ENCODE measurements at places on chromosomes 11 and 22.

DNA sequence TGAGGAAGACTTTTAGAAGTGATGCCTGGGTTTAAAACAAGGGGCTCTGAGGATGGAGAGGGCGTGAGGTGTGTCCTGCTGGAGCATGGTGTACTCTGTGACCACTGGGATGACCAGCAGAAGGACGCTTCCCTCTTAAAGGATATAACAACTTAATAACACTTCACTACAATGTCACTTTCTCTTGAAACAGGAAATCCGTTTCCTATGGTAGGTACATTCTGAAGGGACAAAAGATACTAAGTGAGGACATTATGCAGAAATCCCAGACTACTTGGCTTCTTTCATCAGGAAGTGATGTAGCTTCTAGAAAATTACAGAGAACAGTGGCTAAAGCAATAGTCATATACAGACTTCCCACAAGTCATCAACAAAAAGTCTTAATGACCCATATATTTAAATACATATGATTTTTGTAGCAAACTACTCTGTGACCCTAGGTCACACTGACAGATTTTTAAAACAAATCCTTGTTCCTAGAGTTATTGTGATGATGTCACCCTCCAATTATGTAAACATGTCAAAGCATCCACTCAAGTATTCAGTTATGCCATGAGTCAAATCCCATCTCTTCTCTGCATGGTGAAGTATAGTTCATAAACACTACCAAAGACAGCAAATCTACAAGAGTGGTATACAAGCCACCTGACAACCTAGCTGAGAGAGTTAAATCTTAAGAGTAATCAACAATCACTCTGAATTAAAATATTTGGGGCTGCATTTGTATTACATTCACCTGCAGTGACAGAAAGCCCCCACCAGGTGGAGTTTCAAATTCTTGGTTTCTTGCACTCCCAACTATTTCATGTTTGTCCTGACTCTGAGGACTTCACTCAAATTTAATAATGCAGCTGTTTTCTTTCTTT, 32.8 kb downstream of the PITPNB start:
- peak overlapping the region; percentile 71 for H3K27ac ChIP-seq
- no peaks in the 10 kb centered on the region for H3K27me3 ChIP-seq
- H3K36me3 ChIP-seq = peaks cover 21% of the 10 kb centered on the region
- no peak overlapping the region for H3K4me3 ChIP-seq
- peaks cover 47% of the 10 kb centered on the region for H3K4me1 ChIP-seq

GRCh38 chr11:86390487-86390886, 15.8 kb downstream of the CCDC81 start:
- H3K27ac ChIP-seq = no peak overlapping the region
- DNase-seq = no peak
- no peak overlapping the region for H3K4me3 ChIP-seq

DNA sequence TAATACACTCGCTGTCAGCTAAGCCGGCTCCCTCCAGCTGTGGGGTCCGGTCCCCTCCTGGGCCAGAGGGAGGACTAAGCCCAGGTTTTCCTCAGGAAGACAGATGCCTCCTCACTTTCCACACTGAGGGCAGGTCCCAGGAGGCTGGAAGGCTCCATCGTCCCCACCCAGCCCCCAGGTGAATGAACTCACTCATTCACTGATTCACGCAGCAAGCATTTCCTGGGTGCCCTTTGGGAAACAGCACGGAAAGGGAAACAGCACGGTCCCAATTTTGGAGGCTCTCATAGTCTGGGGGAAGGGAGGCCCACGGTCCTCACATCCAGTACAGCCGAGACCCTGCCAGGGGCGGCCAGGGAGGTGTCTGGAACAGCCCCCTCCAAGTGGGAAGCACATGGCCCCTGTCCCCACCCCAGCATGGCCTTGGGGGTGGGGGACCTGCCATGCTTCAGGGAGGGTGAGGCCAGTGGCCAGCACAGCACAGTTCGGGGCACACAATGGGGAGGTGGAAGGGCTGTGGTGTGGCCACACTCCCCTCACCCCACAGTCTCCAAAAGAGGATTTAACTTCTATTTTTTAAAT, 9.3 kb upstream of the TH start:
- peaks cover 9% of the 10 kb centered on the region for H3K4me1 ChIP-seq
- H3K4me3 ChIP-seq = no peak overlapping the region
- peaks cover 16% of the 10 kb centered on the region for H3K27me3 ChIP-seq

GRCh38 chr11:74646954-74647353, 54.6 kb downstream of the POLD3 start:
- H3K36me3 ChIP-seq = peaks cover under 1% of the 10 kb centered on the region
- no peak for DNase-seq
- no peaks in the 10 kb centered on the region for H3K27me3 ChIP-seq

- no peak for DNase-seq
- H3K27ac ChIP-seq = no peak overlapping the region
- peaks cover 8% of the 10 kb centered on the region for H3K36me3 ChIP-seq
- H3K4me1 ChIP-seq = peaks cover 10% of the 10 kb centered on the region
- H3K4me3 ChIP-seq = no peak overlapping the region
- H3K27me3 ChIP-seq = no peaks in the 10 kb centered on the region
Observed at GRCh38 chr11:61337706-61338470, 4.9 kb downstream of the TKFC start.

DNA sequence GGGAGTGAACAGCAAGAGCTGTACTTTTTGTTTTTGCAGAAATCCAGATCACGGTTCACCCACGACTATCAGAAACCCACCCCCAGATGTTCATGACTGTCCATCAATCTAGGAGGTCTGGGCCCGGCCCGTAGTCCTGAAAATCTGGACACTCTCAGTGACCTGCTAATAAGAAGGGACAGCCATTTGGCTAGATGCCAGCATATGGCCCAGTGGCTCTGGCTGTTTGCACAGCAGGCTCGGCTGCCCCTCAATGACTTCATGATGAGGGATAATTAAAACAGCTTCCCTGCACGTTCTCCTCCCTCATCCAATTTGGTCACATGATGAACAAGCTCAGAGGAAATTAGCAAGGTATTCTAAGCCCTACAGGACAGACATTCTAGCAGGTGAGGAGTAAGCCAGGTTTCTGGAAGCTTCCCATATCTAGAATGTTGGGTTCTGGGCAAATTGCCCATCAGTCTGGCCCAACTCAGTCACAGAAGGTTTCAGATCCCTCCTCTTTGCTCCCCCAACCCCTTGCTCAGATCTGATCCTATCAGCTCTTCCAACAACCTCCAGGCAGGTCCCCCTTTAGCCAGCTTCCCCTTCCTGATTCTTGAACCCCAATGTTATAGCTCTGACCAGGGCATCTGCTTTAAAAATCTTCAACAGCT, 397.3 kb downstream of the SHANK2 start:
- no peak overlapping the region for H3K27ac ChIP-seq
- no peaks in the 10 kb centered on the region for H3K27me3 ChIP-seq
- no peaks in the 10 kb centered on the region for H3K36me3 ChIP-seq
- no peaks in the 10 kb centered on the region for H3K4me1 ChIP-seq

- H3K27me3 ChIP-seq = no peaks in the 10 kb centered on the region
- H3K4me3 ChIP-seq = no peak overlapping the region
- peaks cover 25% of the 10 kb centered on the region for H3K4me1 ChIP-seq
- H3K36me3 ChIP-seq = no peaks in the 10 kb centered on the region
Observed at GRCh38 chr11:115894176-115894575, 390.0 kb upstream of the CADM1 start.

- H3K36me3 ChIP-seq = no peaks in the 10 kb centered on the region
- H3K4me1 ChIP-seq = no peaks in the 10 kb centered on the region
- H3K4me3 ChIP-seq = no peak overlapping the region
- H3K27ac ChIP-seq = no peak overlapping the region
Observed at GRCh38 chr11:5550440-5551095, 2.2 kb upstream of the OR52H1 start.

DNA sequence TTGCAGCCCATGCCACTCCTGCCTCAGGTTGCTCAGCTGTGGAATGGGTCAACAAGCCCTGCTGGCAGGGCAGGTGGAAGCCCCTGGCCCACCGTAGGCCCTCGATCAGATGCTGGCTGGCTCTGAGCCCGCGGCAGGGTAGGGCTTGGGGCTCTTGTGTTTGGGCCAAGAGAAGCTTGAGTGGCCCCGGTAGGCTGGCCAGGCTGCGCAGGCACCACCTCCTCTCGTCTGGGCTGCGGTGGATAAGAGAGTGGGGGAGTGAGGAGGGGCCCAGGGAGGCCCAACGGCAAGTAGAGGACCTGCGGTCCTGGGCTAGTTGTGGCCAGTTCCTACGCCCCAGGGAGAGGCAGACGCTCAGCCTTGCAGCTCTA, 115.2 kb downstream of the CEP164 start:
- H3K36me3 ChIP-seq = no peaks in the 10 kb centered on the region
- DNase-seq = no peak
- no peak overlapping the region for H3K4me3 ChIP-seq
- peaks cover 42% of the 10 kb centered on the region for H3K27me3 ChIP-seq
- no peaks in the 10 kb centered on the region for H3K4me1 ChIP-seq
- no peak overlapping the region for H3K27ac ChIP-seq

DNA sequence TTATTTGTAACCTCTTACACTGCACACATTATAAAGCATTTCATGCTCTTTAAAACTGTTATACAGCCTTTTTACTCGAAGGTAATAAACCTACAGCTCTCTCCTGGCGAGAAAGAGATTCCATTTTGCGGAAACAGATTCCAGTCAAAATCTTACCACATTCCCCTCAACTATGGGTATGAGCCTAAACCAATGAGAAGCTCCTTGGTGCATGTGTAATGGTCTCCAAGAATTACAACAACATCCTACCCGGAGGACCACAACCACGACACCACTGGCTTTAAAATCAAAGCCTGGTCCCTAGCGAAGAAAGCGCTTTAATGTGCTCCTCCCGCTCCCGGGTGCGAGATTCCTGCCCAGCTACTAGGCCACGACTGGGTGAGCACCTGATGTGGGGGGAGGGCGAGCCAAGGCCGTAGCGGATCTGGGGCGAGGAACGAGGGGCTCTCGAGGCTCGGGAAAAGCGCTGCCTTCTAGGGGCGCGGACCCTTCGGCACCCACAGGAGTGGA, 821 bp downstream of the CELF1 start:
- peaks cover 5% of the 10 kb centered on the region for H3K36me3 ChIP-seq
- peaks cover 24% of the 10 kb centered on the region for H3K4me1 ChIP-seq
- peak overlapping the region; percentile 95 for H3K27ac ChIP-seq

GRCh38 chr11:101046947-101047346, 82.7 kb downstream of the PGR start:
- H3K27ac ChIP-seq = no peak overlapping the region
- no peaks in the 10 kb centered on the region for H3K4me1 ChIP-seq
- no peaks in the 10 kb centered on the region for H3K36me3 ChIP-seq
- DNase-seq = no peak

DNA sequence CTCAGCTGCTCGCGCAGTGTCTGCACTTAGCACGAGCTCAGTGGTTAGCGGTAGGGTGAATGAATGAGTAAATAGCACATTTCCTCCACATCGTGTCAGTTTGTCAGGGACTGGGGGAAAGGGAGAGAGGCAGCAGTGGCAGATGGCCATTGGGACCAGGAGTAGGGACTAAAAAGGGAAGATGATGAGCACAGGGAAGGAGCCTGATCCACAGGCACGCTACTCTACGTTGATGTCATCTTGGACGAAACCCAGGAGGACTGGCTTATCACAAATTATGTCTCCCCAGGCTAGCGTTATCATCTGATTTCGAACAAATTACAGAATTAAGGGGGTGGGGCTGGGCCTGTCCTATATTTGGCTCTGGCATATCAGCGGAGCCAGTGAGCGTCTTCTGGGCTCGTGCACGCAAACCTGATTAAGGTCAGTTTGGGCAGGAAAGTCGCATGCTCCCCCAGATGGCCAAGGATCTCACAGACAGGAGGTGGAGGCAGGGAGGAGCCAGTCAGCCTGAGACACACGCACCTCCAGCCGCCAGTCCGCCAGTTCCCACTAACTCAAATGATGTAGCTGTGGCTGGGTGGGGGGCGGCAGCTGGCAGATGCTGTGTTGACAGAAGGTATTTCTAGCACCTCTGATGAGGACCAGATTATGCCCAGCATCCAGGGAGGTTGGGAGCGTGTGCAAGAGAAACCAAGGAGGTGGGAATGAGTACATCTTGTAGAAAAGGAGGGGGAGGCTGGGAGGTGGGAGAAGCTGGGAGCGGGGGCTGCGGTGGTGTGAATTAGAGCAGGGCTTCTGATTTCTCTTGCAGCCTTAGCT, 97.4 kb upstream of the PRDM11 start:
- H3K4me3 ChIP-seq = no peak overlapping the region
- peaks cover 8% of the 10 kb centered on the region for H3K27me3 ChIP-seq
- DNase-seq = no peak

- H3K27ac ChIP-seq = peak overlapping the region; percentile 79
Observed at GRCh38 chr11:71446942-71447688, 1.1 kb downstream of the DHCR7 start.

DNA sequence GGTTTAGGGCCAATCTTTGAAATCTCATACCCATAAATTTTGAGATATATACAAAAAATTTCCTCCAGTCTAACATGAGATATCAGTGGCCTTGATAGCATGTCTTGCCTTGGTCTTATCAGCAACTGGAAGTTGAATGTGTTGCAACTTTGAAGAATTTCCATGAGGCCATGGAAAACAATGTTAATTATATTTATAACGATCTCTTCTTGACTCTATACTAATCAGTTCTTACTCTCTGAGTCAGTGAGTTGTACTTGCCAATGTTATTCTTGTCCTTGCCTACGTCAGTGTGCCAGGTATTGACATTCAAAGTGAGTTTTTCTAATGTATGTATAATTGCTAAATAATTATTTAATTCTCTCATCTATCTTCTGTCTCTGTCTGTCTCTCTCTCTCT, 535.1 kb downstream of the KCNA4 start:
- no peak overlapping the region for H3K4me3 ChIP-seq
- no peaks in the 10 kb centered on the region for H3K36me3 ChIP-seq
- no peaks in the 10 kb centered on the region for H3K4me1 ChIP-seq
- H3K27ac ChIP-seq = no peak overlapping the region
- H3K27me3 ChIP-seq = no peaks in the 10 kb centered on the region
- DNase-seq = no peak

- H3K27ac ChIP-seq = no peak overlapping the region
- no peaks in the 10 kb centered on the region for H3K4me1 ChIP-seq
- H3K36me3 ChIP-seq = no peaks in the 10 kb centered on the region
- H3K27me3 ChIP-seq = no peaks in the 10 kb centered on the region
- DNase-seq = peak; percentile 17
Observed at GRCh38 chr11:15923183-15923582, 433.2 kb downstream of the SOX6 start.

DNA sequence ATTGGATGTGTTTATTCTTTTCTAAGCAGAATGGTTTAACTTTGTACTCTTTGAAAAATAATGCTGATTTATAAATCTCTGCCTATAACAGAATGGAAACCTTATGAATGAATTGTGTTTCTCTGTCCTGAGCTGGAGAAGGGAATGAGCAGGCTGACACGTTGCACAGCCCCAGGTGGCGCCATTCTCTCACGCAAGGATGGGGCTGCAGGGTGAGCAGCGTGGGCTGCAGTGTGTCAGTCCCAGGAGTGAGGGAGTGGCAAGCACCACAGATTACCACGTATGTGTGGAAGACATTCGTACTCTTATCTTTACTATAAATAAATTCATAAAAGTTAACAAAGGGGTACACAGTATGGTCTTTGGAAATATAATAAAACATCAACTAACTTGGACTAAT, 33.4 kb downstream of the FDX1 start:
- H3K27ac ChIP-seq = no peak overlapping the region
- peaks cover 22% of the 10 kb centered on the region for H3K36me3 ChIP-seq
- no peak for DNase-seq
- H3K27me3 ChIP-seq = no peaks in the 10 kb centered on the region

GRCh38 chr22:43011079-43011478, 3.9 kb downstream of the PACSIN2 start:
- DNase-seq = no peak
- peaks cover 42% of the 10 kb centered on the region for H3K4me1 ChIP-seq
- no peaks in the 10 kb centered on the region for H3K27me3 ChIP-seq
- no peaks in the 10 kb centered on the region for H3K36me3 ChIP-seq
- H3K4me3 ChIP-seq = no peak overlapping the region
- no peak overlapping the region for H3K27ac ChIP-seq

- DNase-seq = no peak
- peaks cover 4% of the 10 kb centered on the region for H3K4me1 ChIP-seq
- no peaks in the 10 kb centered on the region for H3K27me3 ChIP-seq
- H3K36me3 ChIP-seq = no peaks in the 10 kb centered on the region
- no peak overlapping the region for H3K4me3 ChIP-seq
Observed at GRCh38 chr22:43018615-43019014, 3.7 kb upstream of the PACSIN2 start.
